ENCODE measurements at places on chromosomes 16 and 17. TPM values are rescaled to one million over a fixed set of nuclear protein-coding genes. Genes with fewer than 3 reads are reported as not detected.

DNA sequence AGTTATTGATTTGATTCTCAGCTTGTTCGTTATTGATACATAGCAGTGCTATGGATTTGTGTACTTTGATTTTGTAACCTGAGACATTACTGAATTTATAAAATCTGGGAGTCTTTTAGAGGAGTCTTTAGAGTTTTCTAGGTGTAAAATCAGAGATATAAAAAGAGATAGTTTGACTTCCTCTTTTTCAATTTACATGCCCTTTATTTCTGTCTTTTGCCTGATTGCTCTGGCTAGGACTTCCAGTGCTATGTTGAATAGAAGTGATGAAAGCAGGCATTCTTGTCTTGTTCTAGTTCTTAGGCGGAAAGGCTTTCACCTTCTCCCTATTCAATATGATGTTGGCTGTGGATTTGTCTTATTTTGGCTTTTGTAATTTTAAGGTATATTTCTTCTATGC is 106.2 kb downstream of the PHKB start:
- DNase-seq = no peak

GRCh38 chr17:32496395-32497073 is 9.7 kb downstream of the CDK5R1 start:
- DNase-seq = no peak

DNA sequence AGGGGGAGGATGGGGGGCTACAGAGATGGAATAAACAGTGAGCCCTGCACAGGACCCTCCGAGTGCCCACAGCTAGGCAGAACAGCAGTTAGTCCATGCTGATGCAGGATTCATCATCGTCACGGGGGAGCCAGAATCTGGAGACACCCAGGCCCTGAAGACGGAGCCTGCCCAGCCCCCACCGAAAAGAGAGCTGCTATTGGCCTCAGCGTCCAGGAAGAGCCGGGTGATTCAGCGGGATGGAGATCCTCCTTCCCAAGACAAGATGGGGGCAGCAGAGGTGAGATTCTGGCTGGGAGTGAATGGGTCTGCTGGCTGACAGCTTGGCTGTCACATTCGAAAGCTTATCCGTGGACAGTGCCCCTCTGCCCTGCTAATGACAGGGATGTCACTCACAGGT is 133.6 kb upstream of the CRHR1 start:
- DNase-seq = no peak

DNA sequence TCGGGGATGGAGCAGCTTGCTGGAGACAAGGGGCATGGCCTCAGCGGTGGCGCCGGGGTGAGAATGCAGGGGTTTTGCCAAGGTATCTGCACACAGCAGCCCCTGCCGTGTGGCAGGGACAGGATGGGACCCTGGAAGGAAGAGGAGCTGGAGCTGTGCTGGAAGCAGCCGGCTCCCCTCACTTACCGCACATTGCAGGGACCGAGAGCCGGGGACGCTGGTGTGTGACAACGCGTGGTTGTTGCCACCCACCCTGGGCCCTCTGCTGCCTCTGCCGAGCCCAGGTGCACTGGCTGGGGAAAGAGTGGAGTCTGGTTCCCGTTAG is 3.0 kb downstream of the NUBP2 start:
- no peak for DNase-seq

DNA sequence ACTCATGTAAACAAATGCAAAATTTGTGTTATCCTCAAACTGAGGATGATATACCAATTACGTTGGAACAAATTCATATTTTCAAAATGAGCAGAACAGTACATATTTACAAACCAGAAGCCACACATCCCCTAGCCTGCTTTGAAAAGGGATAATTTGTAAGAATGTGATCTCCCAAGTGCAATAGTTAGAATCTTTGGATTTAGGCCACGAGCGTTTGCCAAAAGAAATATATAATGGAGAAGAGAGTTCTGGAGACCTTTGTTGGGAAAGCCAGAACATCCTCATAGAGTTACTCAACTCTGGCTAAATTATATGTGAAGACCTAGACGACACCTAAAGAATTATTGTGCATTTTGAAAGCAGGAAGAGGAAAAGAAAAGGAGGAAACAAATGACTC is 449.3 kb downstream of the KCNJ2 start:
- no peak for DNase-seq

DNA sequence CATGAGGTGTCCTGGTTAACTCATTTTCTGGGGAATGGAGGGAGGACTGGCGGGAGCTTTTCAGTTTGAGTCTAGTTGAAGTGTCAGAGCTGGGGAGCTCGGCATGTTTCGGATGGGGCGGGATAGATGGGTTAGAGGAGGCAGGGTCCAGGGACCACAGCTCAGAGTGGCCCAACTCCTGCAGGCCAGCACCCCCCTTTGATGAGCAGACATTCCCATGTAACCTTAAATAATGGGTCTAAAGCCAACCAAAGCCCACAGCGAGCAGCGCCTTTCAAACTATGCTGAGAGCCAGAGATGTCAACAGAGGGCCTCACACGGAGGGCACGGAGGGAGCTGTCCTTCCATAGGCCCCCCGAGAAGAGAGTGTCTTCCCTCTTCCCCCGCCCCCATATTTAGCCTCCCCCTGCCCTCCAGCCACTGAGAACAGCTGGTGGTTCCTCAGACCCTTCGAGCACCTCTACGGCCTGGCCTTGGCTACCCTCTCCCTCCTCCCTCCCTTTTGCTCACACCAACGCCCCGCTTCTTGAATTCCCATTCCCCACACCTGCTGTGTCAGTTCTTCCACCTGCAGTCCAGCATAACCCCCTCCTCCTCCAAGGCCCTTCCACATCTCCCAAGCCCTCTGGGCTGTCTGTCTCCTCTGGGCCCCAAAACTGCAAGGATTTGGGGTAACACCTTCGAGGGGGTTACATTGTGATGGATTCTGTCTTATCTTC is 21.8 kb downstream of the RAB11FIP4 start:
- no peak for DNase-seq

DNA sequence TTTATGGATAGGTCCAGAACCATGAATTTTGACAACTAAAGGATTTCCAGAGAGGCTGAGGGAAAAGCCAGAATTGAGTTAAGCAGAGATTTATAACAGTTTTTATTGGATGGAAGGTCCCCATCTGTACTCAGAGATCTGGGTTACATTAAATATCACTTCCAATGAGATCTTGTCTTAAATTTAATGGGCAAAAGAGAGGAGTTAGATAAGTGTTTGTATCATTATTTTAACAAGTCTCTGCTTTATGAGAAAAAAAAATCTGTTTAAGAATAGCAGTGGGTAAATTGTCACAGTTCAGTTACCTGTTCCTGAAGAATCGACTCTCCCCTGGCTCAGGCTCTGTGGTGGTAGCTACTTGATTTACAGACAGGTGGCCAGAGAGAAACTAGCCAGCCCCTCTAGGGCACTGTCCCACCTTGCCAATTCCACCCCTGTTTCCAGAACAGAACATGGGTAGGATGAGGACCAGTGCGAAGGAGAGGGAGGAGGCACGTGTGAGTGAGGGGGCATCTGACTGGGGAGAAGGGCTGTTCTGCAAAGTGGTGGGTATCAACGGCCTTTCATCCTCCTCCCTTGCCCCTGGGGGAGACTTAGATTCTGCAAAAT is 22.1 kb upstream of the CRHR1 start:
- DNase-seq = no peak

GRCh38 chr16:340370-341091 is 12.0 kb downstream of the AXIN1 start:
- DNase-seq = no peak

DNA sequence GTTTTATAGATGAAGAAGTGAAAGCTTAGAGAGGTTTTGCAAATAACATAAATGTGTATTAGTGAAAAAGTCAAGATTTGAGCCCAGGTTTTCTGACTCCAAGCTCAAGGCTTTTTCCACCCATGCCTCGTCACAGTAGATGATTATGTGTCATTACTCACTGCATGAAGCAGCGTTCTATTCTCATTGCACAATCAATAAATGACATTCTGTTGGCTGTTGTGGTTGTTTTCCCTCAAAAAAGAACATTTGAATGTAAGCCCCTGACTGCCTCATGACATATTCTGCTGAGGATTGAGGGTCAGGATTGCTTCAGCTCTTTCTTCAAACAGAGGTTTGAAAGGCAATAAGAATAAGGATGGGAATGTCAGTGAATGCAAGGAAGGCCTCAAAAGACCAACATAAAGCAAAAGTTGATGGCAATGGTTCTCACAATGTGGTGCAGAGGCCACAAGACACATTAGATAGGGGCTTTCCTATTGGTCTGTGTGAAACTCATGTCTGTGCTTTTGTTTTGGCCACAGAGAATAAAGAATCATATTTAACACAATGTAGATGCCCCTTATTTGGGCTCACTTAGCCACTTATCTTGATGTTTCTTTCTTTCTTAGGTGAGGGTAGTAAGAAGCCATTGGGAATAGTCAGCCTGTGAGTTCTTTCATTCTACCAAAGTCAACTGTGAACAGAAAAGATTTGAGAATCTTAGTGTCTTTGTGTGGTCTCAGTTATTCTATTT is 5.4 kb upstream of the MMD start:
- DNase-seq = no peak

- no peak for DNase-seq
Observed at GRCh38 chr17:77581480-77581879, 377.0 kb upstream of the TNRC6C start.

DNA sequence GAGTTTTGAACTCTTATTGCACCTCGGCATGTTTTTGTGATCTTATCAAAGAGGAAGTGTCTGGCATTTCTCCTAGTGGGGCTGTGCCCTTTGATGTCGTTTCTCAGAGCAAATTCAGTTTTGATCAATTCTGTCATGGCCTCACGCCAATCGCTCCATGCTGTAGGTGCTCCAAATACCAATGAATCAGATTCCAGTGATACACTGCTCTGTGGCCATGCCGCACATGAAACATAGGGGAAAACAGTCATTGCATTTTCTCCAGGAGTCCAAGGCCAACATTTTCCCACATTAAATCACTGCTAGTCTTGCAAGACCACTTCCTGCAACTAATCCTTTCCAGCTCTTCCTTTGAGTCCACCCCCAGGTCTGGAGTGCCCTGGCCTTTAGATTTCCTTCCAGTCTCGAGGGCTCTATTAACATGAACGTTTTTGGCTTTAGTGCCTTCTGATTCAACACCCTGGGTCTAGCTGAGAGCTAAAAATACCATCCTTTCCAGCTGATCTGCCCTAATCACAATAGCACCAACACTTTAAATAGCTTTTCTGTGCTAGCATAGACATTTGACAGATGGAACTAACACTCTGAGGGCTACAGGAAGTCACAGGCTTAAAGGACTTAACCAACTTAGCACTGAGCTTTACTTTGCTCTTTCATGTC is 18.2 kb upstream of the RASL10B start:
- DNase-seq = no peak

GRCh38 chr17:36092230-36092629 is 2.3 kb upstream of the CCL3 start:
- no peak for DNase-seq

DNA sequence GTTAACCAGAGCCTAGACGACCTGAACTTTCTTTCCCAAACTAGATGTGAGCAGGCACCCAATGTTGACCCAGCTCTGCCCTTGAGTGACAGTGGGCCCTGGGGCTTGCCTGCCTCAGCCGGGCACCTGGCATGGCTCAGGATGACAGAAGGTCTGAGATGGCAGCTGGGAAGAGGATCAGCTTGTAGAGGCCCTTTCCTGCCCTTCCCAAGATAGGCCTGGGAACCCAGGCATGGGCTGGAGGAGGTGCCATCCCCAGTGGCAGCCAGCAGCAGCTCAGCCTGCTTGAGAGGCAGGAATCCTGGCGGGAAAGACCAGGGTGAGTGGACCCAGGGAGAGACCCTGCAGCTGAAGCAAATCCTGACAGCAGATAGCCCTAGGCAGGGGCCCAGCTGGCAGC is 59.1 kb downstream of the PIPOX start:
- no peak for DNase-seq

- no peak for DNase-seq
Observed at GRCh38 chr16:73287859-73288405, 240.0 kb upstream of the ZFHX3 start.

- DNase-seq = no peak
Observed at GRCh38 chr16:86587487-86587886, 9.1 kb downstream of the FOXL1 start.

GRCh38 chr16:13939821-13940220 is 19.9 kb downstream of the ERCC4 start:
- no peak for DNase-seq

- DNase-seq = no peak
Observed at GRCh38 chr17:4199818-4200402, 56.9 kb downstream of the CYB5D2 start.

DNA sequence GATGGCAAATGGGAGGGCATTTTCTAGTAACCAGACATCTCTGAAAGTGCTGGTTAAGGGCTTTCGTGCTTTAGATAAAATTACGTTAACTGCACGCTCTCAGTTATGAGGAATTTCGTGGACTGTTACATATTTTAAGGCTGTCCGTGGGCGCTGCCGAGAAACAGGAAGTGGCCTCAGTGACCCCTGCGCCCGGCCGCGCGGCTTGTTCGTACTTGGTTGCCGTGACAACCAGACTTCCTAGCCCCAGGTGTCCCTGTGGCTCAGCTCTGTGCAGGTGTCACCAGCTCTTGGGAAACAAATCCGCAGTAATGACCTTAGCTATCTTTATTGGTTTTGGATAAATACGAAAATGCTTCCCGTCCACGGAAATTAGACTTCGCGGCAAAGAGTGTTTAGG is 52.7 kb downstream of the LMF1 start:
- DNase-seq = no peak

- no peak for DNase-seq
Observed at GRCh38 chr16:80536238-80536637, 4.6 kb upstream of the DYNLRB2 start.

GRCh38 chr17:57915544-57915943 is 39.7 kb downstream of the CUEDC1 start:
- no peak for DNase-seq

GRCh38 chr17:59668816-59669215 is 38.4 kb downstream of the PTRH2 start:
- no peak for DNase-seq

DNA sequence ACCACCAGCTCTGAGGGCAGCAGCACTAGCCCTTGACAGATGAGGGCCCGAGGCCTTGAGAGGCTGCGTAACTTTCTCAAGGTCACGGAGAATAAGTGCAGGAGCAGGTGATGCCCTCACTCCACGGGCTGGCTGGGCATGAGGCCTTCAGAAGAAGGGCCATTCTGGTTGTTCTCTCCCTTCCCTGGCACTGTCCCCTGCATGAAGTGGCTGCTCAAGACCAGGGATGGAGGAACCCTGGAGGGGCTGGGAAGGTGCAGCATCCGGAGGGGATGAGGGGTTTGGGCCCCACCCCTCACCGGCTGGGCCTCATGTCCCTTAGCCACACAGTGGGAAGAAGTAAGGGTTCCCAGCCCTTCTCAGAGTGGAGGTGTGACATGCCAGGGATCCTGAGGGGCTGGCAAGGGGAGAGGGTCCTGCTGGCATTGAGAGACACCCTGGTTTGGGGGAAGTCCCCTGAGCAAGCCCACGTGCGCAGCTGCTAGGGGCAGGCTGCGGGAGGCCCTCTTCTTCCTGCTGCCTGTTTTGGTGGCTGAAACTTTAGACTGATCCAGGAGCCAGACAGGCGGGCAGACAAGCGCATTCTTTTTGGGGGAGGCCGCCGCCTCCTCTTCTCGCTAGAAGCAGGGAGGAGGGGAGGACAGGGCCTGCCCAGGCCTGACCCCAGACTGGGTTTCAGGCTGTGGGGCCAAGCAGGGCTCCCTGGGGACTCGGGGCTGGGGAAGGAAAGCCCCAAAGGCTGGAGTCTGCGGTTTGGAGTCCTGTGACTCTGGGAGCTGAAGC is 74.0 kb downstream of the N4BP1 start:
- DNase-seq = no peak

Gene HS3ST2
- total RNA-seq = not detected

Gene PPL
- 61.5 TPM for total RNA-seq

Gene PRDM7
- not detected for total RNA-seq

Gene KRT13
- total RNA-seq = not detected

Gene DDX42
- 183 TPM for total RNA-seq

Gene TIMP2
- total RNA-seq = 63.8 TPM

Gene TEKT3
- 0.43 TPM for total RNA-seq

Gene WSCD1
- total RNA-seq = not detected

Measured in Caco-2 (cell line).